Kidney (tissue), 22 donors: ENCODE measurements at places on chromosomes 5 and 9. TPM values are rescaled to one million over a fixed set of nuclear protein-coding genes. Genes with fewer than 3 reads are reported as not detected.

Gene AIF1L
- 397 TPM for total RNA-seq

Gene SHC3
- total RNA-seq, result 1.5 TPM

Gene PCDHA7
- total RNA-seq, result 1.1 TPM

Gene GRIN1
- 0.47 TPM for total RNA-seq

Gene TGFBI
- total RNA-seq, result 78.5 TPM

Gene DIRAS2
- 0.98 TPM for total RNA-seq

Gene NMRK1
- 42.3 TPM for total RNA-seq

Gene KCNV2
- not detected for total RNA-seq

Gene NKD2
- total RNA-seq, result 14.1 TPM

Gene ADCY2
- total RNA-seq, result 2.2 TPM

Gene SQSTM1
- total RNA-seq, result 249 TPM

Gene GPR150
- 0.16 TPM for total RNA-seq

Gene CATSPER3
- 1.4 TPM for total RNA-seq

Gene LIX1
- 33.4 TPM for total RNA-seq

Gene F2RL1
- 51.9 TPM for total RNA-seq

Gene ADGRD2
- total RNA-seq, result not detected

Gene CTNND2
- total RNA-seq, result 0.79 TPM

Gene FAM193B
- 77.8 TPM for total RNA-seq

Gene PALM2AKAP2
- total RNA-seq, result 10.6 TPM

Gene ELAVL2
- total RNA-seq, result 0.35 TPM

Gene LHX6
- 4.9 TPM for total RNA-seq

Gene ZNF300
- total RNA-seq, result 6.5 TPM
